ENCODE measurements at places on chromosomes 11 and 22.

DNA sequence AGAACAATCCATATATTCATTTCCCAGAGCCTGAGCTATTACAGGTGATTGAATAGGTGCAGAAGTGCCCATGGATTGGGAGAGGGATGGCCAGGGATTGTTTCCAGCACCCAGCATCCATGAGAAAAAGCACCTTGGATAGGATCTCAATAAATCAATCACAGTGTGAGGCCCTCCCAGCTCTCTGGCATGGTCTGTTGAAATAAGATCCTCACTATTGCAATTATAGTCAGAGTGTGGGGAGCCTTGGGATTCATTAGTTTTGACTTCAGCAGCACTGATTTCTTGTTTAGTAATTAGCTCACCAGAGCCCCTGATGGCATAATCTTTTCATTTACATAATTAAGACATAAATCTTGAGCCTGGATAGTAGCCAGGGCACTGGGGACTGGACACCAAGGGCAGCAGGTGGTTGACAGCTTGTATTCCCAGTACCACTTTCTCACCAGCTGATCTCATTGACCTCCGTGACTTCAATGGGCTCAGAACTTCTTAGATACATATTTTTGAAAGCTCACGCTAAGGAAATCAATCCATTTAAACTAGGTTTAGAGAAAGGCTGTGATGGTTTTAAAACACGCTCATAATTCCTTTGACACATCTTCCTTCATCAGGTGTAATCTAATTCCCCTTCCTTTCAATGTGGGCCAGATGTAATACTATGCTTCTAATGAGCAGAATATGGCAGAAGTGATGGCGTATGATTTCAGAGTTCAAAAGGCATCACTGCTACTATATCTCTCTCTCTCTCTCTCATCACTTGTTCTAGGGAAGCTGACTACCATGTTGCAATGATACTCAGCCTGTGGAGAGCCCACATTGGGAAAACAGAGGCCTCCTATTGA, 22.1 kb upstream of the DRD2 start:
- DNase-seq = peak; percentile 7

DNA sequence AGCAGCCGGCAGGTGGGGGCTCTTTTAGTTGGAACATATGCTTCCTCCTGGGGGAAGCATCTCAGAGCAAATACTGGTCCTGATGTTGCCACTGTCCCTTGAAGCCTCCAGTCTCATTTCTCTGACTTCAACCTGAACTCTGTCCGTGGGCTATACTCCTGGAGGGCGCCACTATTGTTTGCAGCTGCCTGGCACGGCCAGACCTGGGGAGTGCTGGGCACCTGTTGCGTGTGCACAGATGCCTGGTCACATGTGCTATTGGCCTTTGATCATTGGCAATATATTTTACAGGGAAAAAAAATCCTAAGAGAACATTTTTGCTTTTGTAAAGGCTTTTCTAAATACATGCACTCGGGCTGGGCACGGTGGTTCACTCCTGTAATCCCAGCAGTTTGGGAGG, 18.2 kb downstream of the LHFPL7 start:
- DNase-seq = no peak

DNA sequence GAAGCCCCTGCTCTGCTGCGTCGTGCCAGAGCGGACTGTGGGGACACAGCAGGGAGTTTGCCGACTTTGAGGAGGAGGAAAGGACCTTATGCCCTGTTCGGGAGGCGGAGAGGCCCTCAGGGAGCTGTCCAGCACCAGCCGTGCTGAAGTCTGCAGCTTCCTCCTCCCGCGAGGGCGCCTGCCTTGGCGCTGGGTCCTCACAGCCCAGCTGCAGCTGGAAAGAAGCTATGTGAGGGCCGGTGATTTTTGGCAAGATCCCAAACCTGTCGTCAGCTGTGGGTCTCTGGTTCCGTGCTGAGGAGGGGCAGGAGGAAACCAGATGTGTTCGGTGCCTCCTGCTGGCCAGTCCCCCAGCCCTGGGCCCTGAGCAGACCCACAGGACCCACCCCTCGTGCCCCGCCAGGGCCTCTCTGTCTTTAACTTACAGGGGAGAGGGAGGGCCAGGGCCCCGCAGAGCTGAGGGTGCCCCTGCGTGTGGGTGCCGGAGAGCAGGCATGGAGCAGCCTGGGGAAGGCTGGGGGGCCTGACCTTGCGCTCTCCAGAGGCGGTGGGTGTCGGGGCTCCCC, 12.0 kb downstream of the BRSK2 start:
- DNase-seq = peak; percentile 52

DNA sequence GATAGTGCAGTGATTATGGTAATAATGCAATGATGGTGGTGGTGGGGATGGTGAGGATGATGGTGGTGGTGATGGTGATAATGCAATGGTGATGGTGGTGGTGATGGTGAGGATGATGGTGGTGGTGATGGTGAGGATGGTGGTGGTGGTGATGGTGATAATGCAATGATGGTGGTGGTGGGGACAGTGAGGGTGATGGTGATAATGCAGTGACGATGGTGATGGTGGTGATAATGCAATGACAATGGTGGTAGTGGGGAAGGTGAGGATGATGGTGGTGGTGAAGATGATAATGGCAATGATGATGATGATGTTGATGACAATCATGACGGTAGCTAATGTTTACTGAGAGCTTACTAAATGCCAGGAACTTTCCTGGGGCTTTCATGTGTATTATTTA, 79.6 kb upstream of the MYOD1 start:
- no peak for DNase-seq

GRCh38 chr11:7418061-7418460, 67.2 kb upstream of the OLFML1 start:
- no peak for DNase-seq

DNA sequence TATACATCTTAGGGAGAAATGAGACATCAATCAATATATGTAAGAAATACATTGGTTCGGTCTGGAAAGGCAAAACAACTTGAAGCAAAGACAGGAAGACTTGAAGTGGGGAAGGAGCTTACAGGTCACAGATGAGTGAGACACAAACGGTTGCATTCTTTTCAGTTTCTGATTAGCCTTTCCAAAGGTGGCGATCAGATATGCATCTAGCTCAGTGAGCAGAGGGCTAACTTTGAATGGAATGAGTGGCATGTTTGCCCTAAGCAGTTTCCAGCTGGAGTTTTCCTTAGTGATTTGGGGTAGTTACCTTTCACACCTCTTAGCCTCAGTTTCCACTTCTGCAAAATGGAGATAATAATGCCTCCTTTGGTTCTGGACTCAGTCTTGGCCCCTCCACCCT, 15.8 kb downstream of the LHFPL7 start:
- DNase-seq = no peak

GRCh38 chr11:15594607-15595006, 479.9 kb downstream of the INSC start:
- no peak for DNase-seq

GRCh38 chr22:45478108-45478771, 24.4 kb upstream of the FBLN1 start:
- DNase-seq = no peak

DNA sequence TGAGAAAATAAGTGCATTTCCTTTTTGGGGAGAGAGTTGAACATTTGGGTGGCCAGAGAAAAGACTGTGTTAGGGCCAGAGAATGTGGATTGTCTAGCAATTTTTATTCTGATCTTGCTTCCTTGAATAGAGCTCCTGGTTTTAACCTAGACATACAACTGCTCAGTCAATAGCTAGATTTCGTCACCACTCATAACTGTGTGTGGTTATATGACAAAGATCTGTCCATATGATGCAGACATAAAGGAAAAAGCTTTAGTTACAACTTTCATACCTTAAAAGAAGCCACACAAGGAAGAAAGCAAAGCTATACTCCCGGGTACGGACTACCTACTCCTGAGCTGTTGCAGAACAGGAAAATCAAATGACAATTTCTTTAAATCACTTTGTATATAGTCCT, 37.2 kb downstream of the MS4A6A start:
- no peak for DNase-seq

- no peak for DNase-seq
Measured at GRCh38 chr22:39871008-39871798, 22.4 kb downstream of the ENTHD1 start.
